ENCODE measurements at places on chromosomes 13 and 19. TPM values are rescaled to one million over a fixed set of nuclear protein-coding genes. Genes with fewer than 3 reads are reported as not detected.

DNA sequence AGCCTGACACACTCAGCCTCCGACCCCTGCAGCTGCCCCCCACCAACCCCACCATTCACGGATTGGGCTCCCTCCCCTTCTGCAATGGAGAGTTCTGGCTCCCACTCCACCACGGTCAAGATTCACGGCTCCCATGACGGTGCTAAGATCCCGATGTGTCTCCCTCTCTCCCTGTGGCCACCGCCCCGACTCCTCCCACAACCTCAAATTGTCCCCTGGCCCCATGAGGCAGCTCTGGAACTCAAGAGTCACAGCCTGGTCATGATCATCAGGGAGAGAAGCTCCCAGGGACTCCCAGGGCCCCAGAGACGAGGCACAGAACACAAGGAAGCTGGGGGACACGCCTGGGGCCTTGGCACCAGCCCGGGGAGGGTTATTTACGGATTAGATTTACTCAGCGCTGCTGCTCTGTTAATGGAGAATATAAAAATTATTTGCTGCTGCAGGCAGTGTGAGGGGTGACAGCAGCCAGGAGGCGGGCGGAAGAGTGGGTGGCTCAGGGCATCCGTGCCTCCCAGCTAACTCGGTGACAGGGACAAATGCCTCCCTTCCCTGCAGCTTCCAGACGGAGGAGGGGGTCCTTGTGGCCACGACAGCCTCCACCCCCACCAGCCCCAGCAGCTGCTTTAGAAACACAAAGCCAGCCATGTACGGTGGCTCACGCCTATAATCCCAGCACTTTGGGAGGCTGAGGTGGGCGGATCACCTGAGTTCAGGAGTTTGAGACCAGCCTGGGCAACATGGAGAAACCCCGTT lies 184.2 kb downstream of the PTPRS start:
- H3K36me3 ChIP-seq: no peaks in the 10 kb centered on the region
- no peaks in the 10 kb centered on the region for H3K27me3 ChIP-seq

DNA sequence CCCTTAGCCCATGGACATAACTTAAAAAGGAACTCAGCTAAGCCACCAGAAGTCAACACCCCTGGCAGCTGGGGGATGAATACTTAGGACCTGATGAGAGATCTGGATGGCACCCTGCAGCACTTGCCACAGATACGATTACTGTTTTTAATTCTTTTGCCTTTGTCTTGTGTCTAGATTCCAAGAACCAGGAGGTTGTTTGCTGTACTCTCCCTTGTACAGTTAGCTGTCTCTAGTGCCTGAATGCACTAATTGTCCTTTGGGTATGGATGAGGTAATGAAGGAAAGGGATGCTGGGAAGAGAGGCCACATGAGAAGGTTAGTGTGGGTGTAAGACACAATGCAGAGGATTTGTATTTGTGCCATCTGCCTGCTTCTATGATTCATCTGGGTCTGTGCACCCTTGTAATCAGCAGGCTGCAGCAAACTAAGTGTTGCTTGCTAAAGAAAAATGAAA lies 385.8 kb downstream of the KCNRG start:
- no peak overlapping the region for H3K27ac ChIP-seq
- H3K4me3 ChIP-seq: no peak overlapping the region
- H3K36me3 ChIP-seq: no peaks in the 10 kb centered on the region
- peaks cover 3% of the 10 kb centered on the region for H3K4me1 ChIP-seq
- no peaks in the 10 kb centered on the region for H3K27me3 ChIP-seq

GRCh38 chr13:31274390-31274789 lies 74.6 kb downstream of the B3GLCT start:
- peaks cover 10% of the 10 kb centered on the region for H3K36me3 ChIP-seq
- no peaks in the 10 kb centered on the region for H3K27me3 ChIP-seq
- H3K27ac ChIP-seq: no peak overlapping the region
- H3K4me3 ChIP-seq: no peak overlapping the region
- no peaks in the 10 kb centered on the region for H3K4me1 ChIP-seq

- no peak for DNase-seq
- peaks cover 37% of the 10 kb centered on the region for H3K4me1 ChIP-seq
- no peaks in the 10 kb centered on the region for H3K36me3 ChIP-seq
- no peak overlapping the region for H3K27ac ChIP-seq
- H3K4me3 ChIP-seq: no peak overlapping the region
Observed at GRCh38 chr13:73224703-73225102, 165.9 kb downstream of the KLF5 start.

DNA sequence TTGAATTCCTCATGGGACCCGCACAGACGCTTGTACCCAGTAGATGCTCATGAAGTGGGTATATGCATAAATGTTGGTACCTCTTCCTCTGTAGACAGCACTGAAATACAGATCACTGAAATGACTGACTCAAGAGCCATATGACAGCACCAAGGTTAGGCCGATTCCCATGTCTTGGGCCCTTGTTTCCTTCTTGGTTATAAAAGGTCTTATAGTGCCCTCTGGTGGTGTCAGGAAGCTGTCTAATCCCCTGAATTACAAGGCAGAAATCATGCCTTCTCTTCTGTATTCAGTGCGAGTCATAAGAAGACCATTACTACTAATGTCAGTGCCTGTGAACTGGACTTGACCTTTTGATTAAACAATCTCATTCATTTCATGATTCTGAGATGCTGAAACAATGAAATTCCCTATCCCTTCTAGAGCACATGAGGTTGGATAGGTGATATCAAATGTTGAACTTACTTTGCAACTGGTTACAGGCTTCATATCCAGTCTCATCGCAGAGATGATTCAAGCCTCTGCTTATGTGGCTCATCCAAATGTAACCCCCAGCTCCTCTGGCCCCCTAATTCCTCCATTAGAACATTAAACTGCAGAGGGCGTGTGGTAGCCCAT lies 59.7 kb downstream of the SPATA13 start:
- H3K4me1 ChIP-seq: peaks cover 22% of the 10 kb centered on the region
- no peak overlapping the region for H3K4me3 ChIP-seq
- H3K36me3 ChIP-seq: peaks cover 25% of the 10 kb centered on the region
- no peak overlapping the region for H3K27ac ChIP-seq
- H3K27me3 ChIP-seq: no peaks in the 10 kb centered on the region

GRCh38 chr13:50676602-50677001 lies 166.9 kb downstream of the DLEU7 start:
- H3K27ac ChIP-seq: peak overlapping the region; percentile 51
- peaks cover 11% of the 10 kb centered on the region for H3K4me1 ChIP-seq
- no peaks in the 10 kb centered on the region for H3K36me3 ChIP-seq
- H3K27me3 ChIP-seq: no peaks in the 10 kb centered on the region
- H3K4me3 ChIP-seq: no peak overlapping the region

DNA sequence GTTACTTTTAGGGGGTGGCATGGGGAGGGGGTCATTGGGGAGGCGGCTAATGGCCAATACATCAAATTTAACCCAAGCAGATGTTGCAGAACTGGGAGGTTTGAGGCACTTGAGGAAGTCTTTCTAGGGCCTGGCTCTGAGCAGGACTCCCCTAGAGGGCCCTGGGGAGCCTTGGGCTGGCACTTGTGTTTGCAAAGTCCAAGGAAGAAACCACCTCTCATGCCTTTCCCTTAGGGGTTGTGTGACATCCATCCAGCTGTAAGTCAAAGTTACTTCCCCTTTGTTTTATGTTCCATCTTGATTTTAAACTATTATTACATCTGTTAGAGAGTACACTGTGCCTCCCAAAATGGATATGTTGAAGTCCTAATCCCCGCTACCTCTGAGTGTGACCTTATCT lies 159.9 kb downstream of the KATNAL1 start:
- H3K36me3 ChIP-seq: no peaks in the 10 kb centered on the region
- no peak overlapping the region for H3K27ac ChIP-seq
- no peaks in the 10 kb centered on the region for H3K4me1 ChIP-seq
- H3K4me3 ChIP-seq: no peak overlapping the region
- H3K27me3 ChIP-seq: peaks cover 3% of the 10 kb centered on the region
- DNase-seq: no peak

GRCh38 chr19:3192228-3192635 lies 6.5 kb downstream of the NCLN start:
- no peak overlapping the region for H3K27ac ChIP-seq
- H3K27me3 ChIP-seq: no peaks in the 10 kb centered on the region
- peaks cover 24% of the 10 kb centered on the region for H3K4me1 ChIP-seq
- no peak for DNase-seq
- H3K36me3 ChIP-seq: peaks cover 24% of the 10 kb centered on the region

DNA sequence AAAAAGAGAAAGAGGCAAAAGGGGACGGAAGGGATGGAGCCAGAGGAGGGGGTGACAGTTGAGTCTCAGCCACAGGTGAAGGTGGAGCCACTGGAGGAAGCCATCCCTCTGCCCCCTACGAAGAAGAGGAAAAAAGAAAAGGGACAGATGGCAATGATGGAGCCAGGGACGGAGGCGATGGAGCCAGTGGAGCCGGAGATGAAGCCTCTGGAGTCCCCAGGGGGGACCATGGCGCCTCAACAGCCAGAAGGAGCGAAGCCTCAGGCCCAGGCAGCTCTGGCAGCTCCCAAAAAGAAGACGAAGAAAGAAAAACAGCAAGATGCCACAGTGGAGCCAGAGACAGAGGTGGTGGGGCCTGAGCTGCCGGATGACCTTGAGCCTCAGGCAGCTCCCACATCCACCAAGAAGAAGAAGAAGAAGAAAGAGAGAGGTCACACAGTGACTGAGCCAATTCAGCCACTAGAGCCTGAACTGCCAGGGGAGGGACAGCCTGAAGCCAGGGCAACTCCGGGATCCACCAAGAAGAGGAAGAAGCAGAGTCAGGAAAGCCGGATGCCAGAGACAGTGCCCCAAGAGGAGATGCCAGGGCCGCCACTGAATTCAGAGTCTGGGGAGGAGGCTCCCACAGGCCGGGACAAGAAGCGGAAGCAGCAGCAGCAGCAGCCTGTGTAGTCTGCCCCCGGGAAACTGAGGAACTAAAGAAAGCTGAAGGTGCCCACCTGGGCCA lies 2.5 kb downstream of the POLR1G start:
- no peak overlapping the region for H3K27ac ChIP-seq
- H3K4me3 ChIP-seq: no peak overlapping the region
- peaks cover 4% of the 10 kb centered on the region for H3K4me1 ChIP-seq
- DNase-seq: no peak
- H3K27me3 ChIP-seq: peaks cover 12% of the 10 kb centered on the region

- H3K4me3 ChIP-seq: no peak overlapping the region
- H3K36me3 ChIP-seq: peaks cover 85% of the 10 kb centered on the region
- no peak overlapping the region for H3K27ac ChIP-seq
- no peaks in the 10 kb centered on the region for H3K4me1 ChIP-seq
Observed at GRCh38 chr19:1819341-1820255, 7.5 kb upstream of the ATP8B3 start.

- peaks cover 56% of the 10 kb centered on the region for H3K27me3 ChIP-seq
- no peak overlapping the region for H3K4me3 ChIP-seq
- H3K27ac ChIP-seq: no peak overlapping the region
- H3K4me1 ChIP-seq: no peaks in the 10 kb centered on the region
Observed at GRCh38 chr19:46650445-46650844, 10.5 kb downstream of the DACT3 start.

DNA sequence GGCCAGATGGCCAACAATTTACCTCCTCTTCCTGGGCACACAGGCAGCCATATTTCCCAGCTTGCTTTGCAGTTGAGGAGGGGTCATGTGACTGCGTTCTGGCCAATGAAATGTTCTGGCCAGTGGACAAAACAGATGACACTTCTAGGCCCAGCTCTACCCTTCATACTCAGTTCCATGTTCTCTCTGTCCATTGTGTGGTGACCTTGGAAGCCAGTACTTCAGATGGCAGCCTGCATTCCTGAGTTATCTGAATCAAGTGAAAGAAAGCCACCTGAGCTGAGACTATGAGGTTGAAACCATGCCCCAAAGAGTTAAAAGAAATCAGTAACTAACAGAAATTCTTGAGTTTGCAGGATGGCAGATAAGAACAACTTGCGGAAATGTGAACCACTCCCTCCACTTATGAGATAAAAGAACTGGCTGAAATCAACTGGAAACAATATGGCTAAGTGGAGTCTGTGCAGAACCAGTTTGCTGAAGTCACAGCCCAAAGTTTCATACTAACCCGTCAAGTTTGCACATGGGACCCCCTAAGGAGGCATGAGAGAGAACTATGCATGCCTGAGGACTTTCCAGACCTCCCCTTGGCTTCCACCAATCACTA lies 8.1 kb downstream of the FAM187B start:
- no peaks in the 10 kb centered on the region for H3K36me3 ChIP-seq
- no peaks in the 10 kb centered on the region for H3K27me3 ChIP-seq
- peak; percentile 71 for DNase-seq
- H3K4me3 ChIP-seq: no peak overlapping the region
- peaks cover 17% of the 10 kb centered on the region for H3K4me1 ChIP-seq
- peak overlapping the region; percentile 65 for H3K27ac ChIP-seq

GRCh38 chr13:47168618-47169017 lies 271.8 kb upstream of the HTR2A start:
- no peaks in the 10 kb centered on the region for H3K4me1 ChIP-seq
- H3K27me3 ChIP-seq: no peaks in the 10 kb centered on the region
- H3K4me3 ChIP-seq: no peak overlapping the region
- no peak for DNase-seq

- no peaks in the 10 kb centered on the region for H3K4me1 ChIP-seq
- H3K4me3 ChIP-seq: no peak overlapping the region
- H3K27me3 ChIP-seq: no peaks in the 10 kb centered on the region
- DNase-seq: no peak
- H3K36me3 ChIP-seq: peaks cover 17% of the 10 kb centered on the region
- H3K27ac ChIP-seq: no peak overlapping the region
Observed at GRCh38 chr19:3543150-3544057, 4.4 kb downstream of the TEKTIP1 start.

DNA sequence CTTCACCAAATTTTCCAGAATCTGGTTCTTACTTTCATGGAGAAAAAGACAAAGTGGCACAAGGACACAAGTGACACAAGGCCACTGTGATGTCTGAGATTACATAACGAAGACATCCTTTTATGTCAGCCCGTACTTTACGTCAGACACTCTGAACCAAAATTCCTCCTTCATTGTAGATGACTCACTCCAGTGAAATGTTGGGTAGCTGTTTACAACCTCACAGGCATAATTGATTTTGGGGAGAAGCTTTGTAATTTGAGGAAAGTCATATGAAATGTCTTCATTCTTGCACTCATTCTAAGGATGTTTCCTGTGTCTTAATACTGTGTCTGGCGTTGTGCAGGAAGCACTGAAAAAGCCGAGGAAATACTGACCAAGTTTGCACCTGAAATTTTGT lies 20.0 kb upstream of the LGALS14 start:
- H3K4me3 ChIP-seq: no peak overlapping the region
- H3K27me3 ChIP-seq: peaks cover 4% of the 10 kb centered on the region
- H3K4me1 ChIP-seq: no peaks in the 10 kb centered on the region
- H3K36me3 ChIP-seq: no peaks in the 10 kb centered on the region
- DNase-seq: no peak

GRCh38 chr19:2428321-2428690 lies 920 bp upstream of the TIMM13 start:
- H3K4me1 ChIP-seq: peaks cover 31% of the 10 kb centered on the region
- peak overlapping the region; percentile 84 for H3K4me3 ChIP-seq
- H3K27me3 ChIP-seq: no peaks in the 10 kb centered on the region
- no peak for DNase-seq
- H3K36me3 ChIP-seq: peaks cover 33% of the 10 kb centered on the region

Gene TPRX2
- not detected for polyA plus RNA-seq

Gene OBI1
- 19.6 TPM for polyA plus RNA-seq

Gene KLK1
- polyA plus RNA-seq: 23.1 TPM

Gene ABCA7
- polyA plus RNA-seq: 5.7 TPM

Gene FAM83E
- polyA plus RNA-seq: 77.5 TPM

Gene PALM3
- polyA plus RNA-seq: 2.3 TPM

Gene CD22
- polyA plus RNA-seq: 2.2 TPM

Gene ACP5
- polyA plus RNA-seq: 118 TPM

Data from large intestine (tissue), 12 donors.